Activated naive CD4-positive, alpha-beta T cell treated with anti-CD3 and anti-CD28 coated beads, Interleukin-2, amount 10 ng/mL, durations not matched to agents 5 hours and 36 hours (primary cell): ENCODE measurements at places on chromosomes 3 and 15. TPM values are rescaled to one million over a fixed set of nuclear protein-coding genes. Genes with fewer than 3 reads are reported as not detected.

The ROPN1B gene
- not detected for total RNA-seq

The GPR171 gene
- 242 TPM for total RNA-seq

The NDUFB5 gene
- 90.5 TPM for total RNA-seq

The NEK10 gene
- total RNA-seq, result 0.53 TPM

The PTPRG gene
- 0.05 TPM for total RNA-seq

The PATL2 gene
- total RNA-seq, result 25.5 TPM

The SLC49A4 gene
- 3.9 TPM for total RNA-seq

The C3orf52 gene
- 2.7 TPM for total RNA-seq

The GABRR3 gene
- total RNA-seq, result not detected

The CCNDBP1 gene
- total RNA-seq, result 83.4 TPM

The SNX1 gene
- total RNA-seq, result 139 TPM

The SMCO1 gene
- not detected for total RNA-seq

The THRB gene
- not detected for total RNA-seq

The B3GALNT1 gene
- 6.5 TPM for total RNA-seq

The C3orf85 gene
- total RNA-seq, result not detected

The KLF15 gene
- not detected for total RNA-seq

The ERC2 gene
- not detected for total RNA-seq

The DNAH12 gene
- total RNA-seq, result 0.08 TPM

The IL20RB gene
- total RNA-seq, result 1.5 TPM

The PTX3 gene
- total RNA-seq, result not detected

The TUSC2 gene
- 15.5 TPM for total RNA-seq

The TRPM1 gene
- not detected for total RNA-seq

The ASB14 gene
- not detected for total RNA-seq

The RPL39L gene
- total RNA-seq, result 12.6 TPM

The BSN gene
- 0.03 TPM for total RNA-seq

The CPN2 gene
- total RNA-seq, result not detected

The C2CD4A gene
- total RNA-seq, result not detected

The CPNE9 gene
- total RNA-seq, result not detected

The CDHR4 gene
- not detected for total RNA-seq

The C15orf62 gene
- 1.5 TPM for total RNA-seq

The CCDC39 gene
- not detected for total RNA-seq

The NIT2 gene
- 52.2 TPM for total RNA-seq
